ENCODE measurements at places on chromosomes 12 and 14.
A peak's percentile ranks its signal among the peaks of the same experiment; 100 is the strongest.

DNA sequence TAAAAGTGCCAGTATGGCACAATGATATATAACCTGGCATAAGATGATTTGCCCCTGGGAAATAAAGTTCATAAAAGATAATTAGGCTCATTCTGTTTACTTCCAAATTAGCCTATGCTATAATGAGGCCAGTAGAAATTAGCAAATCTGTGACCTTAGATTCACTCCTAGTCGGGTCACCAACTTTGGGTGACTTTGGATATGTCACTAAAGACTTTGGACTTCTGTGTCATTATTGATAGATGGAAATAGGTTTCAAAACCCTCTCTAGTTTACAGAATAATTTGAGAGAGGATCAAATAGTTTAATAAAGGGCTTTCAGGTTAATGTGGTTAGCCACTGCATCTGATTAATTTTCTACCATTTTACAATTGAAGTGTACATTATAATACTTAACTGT lies 1869.3 kb upstream of the FLRT2 start:
- DNase-seq, result no peak

- DNase-seq, result peak; percentile 84
Measured at GRCh38 chr12:57460841-57461275, 1.3 kb downstream of the GLI1 start.

DNA sequence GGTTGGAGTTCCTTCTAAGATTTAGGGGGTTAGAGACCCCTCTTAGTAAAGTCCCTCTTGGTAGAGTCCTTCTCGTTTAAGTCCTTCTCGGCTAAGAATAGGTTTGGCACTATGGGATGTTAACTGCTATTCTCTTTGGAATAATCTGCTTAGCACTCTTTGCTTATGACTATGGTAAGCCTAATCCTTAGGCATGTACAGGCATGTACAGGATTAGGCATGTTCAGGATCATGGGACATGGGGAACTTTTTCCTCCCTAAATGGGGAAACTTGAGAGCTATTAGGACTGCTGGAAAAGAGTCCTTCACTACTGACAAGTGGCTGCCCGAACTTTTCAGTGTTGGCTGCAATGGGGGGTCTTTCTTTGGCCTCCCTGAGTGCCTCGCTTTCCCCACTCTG lies 193.3 kb downstream of the TMEM117 start:
- DNase-seq, result no peak

- no peak for DNase-seq
Measured at GRCh38 chr12:185576-185955, 28.4 kb downstream of the SLC6A12 start.

- DNase-seq, result peak; percentile 26
Measured at GRCh38 chr12:2682296-2683251, 112.2 kb upstream of the FKBP4 start.

GRCh38 chr12:51055060-51055459 lies 6.9 kb downstream of the LETMD1 start:
- DNase-seq, result no peak

- no peak for DNase-seq
Measured at GRCh38 chr12:6376870-6377666, 1.7 kb upstream of the SCNN1A start.

GRCh38 chr12:122356192-122356635 lies 66.3 kb downstream of the CLIP1 start:
- peak; percentile 12 for DNase-seq

GRCh38 chr12:31021181-31021580 lies 52.5 kb upstream of the DDX11 start:
- no peak for DNase-seq

GRCh38 chr14:47678993-47679392 lies 3.6 kb upstream of the MDGA2 start:
- no peak for DNase-seq

- no peak for DNase-seq
Measured at GRCh38 chr14:77290705-77291104, 19.7 kb upstream of the NGB start.

GRCh38 chr14:106511006-106511799 lies 984.8 kb downstream of the TMEM121 start:
- no peak for DNase-seq

GRCh38 chr12:131829356-131829747 lies 1.2 kb downstream of the MMP17 start:
- DNase-seq, result no peak

- DNase-seq, result no peak
Measured at GRCh38 chr14:72366619-72367018, 434.4 kb downstream of the RGS6 start.

GRCh38 chr14:104220215-104221070 lies 82.1 kb downstream of the KIF26A start:
- DNase-seq, result no peak

GRCh38 chr14:70282666-70283065 lies 76.8 kb downstream of the COX16 start:
- no peak for DNase-seq

DNA sequence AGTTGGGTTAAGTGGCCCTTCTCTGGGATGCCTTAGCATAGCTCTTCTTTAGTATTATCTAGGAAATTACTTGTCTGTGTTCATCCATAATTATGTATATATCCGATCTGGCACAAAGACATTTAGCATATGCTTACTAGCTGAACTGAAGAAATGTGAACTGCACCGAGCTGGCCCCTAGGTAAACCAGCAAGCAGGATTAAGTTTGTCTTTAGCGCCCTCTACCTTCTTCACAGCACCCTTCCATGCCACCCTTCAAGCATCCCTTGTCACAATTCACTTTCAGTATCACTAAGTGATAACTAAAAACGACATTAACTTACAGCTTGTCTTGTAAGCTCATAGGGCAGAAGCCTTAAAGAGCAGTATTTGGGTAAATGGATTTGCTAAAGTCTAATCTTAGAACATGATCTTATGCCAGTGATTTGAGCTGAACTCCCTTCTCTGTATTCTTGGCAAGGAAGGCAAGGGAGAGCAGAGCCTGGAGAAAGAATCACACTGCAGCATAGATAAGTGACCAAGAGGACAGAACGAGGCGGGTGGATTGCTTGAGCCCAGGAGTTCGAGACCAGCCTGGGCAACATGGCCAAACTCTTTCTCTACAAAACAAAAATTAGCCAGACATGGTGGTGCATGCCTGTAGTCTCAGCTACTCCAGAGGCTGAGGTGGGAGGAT lies 2.6 kb upstream of the HAL start:
- DNase-seq, result peak; percentile 43

- DNase-seq, result no peak
Measured at GRCh38 chr12:121893961-121894460, 5.4 kb downstream of the PSMD9 start.

DNA sequence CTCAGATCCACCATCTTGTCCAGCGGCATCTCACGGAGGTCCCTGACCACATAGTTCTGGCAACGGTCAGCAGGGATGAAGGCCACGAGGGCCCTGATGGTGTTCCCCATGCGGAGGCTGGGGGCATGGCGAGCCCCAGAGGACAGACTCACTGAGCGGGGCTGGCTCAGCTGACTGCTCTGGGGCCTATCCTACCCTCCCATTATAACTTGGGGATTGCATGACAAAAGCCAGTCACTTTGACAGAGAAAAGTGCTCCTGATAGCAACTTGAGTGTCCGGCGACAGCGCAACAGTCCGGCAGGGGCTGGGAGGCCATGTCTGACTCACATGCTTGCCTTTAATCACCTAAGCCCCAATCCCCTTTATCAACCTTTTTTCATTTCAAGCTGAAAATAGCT lies at the start of gene LRRC10:
TSS of gene LRRC10 (minus strand) at position 179 of the 400 bp plus-strand sequence. CDS start at position 110, 69 bp downstream.
- DNase-seq, result no peak

- no peak for DNase-seq
Measured at GRCh38 chr12:45260104-45260815, 44.4 kb downstream of the ANO6 start.

- no peak for DNase-seq
Measured at GRCh38 chr14:69715725-69716477, 51.0 kb upstream of the SRSF5 start.

- DNase-seq, result no peak
Measured at GRCh38 chr14:75715926-75716780, 55.1 kb downstream of the TTLL5 start.

GRCh38 chr12:80032946-80033345 lies 66.4 kb upstream of the OTOGL start:
- no peak for DNase-seq

GRCh38 chr12:124592050-124592449 lies 24.6 kb upstream of the NCOR2 start:
- no peak for DNase-seq

DNA sequence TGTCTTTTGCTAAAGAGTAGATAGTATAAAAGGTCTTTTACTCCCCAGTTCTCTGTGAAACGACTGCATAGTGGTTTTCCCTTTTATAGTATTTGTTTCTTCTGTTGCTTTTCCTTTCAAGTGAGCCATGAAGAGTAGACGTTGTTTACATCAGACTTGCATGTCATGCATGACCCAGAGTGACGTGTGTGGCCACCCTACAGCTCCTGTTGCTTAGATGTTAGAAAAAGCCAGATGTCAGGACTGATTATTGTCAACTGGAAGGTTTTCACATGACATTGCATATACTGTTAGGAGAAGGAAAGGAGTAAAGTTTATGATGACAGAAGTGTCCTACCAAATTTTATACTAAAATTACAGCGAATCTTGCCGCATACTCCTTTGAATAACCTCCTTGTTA lies 1.3 kb upstream of the RD3L start:
- DNase-seq, result no peak

DNA sequence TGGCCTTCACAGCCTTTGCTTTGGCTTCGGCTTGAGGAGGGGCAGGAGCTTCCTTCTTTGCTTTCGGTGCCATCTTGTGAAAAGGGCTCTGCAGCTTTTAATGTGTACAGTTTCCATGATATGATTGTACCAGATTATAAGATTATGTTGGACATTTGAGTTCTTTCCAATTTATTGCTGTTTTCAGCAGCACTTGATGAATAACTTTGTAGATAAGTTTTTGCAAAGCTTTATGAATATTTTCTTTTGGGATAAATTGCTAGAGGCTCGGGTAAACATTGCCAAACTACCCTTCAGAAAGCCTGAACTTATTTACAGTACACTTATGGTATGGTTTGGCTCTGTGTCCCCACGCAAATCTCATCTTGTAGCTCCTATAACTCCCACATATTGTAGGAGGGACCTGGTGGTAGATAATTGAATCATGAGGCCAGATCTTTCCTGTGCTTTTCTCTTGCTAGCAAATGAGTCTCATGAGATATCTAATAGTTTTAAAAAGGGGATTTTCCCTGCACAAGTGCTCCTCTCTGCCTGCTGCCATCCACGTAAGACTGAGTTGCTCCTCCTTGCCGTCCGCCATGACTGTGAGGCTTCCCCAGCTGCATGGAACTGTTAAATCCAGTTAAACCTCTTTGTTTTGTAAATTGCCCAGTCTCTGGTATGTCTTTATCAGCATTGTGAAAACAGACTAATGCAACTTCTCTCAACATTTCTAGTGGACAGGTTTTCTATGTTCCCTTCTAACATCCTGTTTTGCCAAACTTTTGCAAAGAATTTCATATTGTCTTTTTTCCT lies 70.4 kb downstream of the RCOR1 start:
- no peak for DNase-seq

DNA sequence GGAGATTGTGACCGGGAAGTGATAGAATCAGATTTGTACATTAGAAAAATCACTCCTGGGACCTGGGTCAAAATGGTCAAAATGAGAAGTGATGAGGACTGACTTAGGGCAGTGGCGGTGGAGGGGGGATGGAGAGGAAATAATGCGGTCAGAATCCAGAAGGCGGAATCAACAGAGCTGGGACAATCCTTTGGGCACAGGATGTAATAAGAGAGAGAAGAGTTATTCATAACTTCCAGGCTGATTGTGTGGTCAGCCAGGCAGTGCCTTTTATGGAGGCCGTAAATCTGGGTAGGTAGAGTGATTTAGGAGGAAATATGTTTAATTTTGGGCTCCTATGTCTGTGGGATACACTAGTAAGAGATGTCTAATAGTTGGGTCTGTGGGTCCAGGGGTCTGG lies 21.6 kb downstream of the FBXL14 start:
- no peak for DNase-seq

DNA sequence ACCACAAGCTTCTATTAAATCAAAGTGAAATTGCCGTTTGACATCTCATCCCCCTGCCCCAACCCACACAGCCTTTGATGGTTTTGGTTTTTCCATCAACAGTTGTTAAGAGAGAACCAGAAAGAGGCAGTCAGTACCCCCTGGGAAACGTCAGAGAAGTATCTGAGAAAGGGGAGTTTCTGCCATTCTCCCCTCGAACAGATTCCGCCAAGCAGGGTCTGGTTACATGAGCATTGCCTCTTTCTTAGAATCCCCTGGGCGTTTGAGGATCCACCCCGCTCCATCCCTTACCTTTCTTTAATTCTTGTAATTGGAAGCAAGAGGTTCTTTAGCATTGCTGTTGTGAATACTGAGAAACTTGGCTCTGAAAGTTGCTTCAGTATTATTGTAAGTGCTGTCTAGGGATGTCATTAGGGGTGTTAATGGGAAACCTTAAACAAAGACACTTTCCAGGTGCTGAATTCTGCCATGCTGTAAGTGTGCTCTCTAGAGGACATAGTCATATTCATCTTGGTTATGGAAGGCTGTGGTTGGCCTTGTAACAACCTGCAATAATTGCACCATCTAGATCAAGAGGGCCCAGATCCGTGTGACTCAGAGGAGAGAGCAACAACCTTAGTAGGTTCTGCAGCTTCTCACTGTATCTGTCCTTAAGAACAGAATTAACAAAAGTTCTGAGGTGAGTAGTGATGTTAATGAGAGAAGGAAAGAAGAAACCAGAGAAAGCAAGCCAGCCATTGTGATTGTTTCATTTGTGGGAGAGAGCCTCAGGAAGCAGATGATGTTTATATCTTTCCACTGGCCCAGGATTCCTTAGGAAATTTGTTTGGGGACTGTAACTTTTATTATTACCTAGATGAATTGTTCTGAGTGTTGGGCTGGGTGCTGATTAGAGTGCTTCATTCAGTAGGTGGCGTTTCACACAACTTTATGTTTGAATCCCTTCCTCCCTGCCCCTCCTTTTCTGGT lies 9.0 kb downstream of the TMBIM6 start:
- no peak for DNase-seq

- no peak for DNase-seq
Measured at GRCh38 chr14:27056586-27056985, 458.8 kb upstream of the NOVA1 start.

DNA sequence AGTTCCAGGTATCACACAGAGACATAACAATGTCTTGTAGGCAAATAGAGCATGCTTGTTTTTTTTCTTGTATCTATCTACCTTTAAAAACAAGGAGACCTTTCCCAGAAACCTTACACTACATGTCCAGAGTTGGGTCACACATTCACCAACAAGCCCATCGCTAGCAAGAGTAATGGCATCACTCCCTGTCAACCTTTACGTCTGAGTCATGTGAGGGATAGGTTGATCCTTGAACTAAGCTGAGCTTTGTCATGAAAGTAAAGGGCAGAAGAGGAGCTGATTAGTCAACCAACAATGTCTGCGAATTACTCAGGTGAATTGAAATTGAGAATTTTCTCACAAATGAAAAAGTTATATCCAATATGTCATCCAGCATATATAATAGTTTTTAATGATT lies 219.4 kb downstream of the CNTN1 start:
- DNase-seq, result no peak

DNA sequence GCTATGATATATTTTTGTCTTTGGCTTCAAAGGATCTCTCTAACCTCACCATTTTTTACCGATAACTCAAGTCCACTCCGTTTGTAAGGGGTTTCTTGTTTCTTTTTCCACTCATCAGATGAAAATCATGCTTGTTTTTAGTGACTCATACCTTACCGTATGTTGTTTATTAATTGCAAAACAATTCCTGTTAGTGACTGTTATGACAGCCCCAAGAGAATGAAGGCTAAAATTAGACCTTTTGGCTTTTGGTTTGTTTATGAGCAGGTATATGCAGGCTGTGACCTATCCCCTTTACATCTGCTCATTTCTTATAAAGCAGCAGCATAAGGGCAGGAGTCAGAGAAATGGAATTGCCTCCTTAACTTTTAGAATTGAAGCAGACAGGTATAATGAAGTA lies 319.8 kb downstream of the CEP128 start:
- no peak for DNase-seq

Measured in neuronal stem cell (in vitro differentiated cells).